ENCODE measurements at places on chromosomes 3 and 15. TPM values are rescaled to one million over a fixed set of nuclear protein-coding genes. Genes with fewer than 3 reads are reported as not detected.

DNA sequence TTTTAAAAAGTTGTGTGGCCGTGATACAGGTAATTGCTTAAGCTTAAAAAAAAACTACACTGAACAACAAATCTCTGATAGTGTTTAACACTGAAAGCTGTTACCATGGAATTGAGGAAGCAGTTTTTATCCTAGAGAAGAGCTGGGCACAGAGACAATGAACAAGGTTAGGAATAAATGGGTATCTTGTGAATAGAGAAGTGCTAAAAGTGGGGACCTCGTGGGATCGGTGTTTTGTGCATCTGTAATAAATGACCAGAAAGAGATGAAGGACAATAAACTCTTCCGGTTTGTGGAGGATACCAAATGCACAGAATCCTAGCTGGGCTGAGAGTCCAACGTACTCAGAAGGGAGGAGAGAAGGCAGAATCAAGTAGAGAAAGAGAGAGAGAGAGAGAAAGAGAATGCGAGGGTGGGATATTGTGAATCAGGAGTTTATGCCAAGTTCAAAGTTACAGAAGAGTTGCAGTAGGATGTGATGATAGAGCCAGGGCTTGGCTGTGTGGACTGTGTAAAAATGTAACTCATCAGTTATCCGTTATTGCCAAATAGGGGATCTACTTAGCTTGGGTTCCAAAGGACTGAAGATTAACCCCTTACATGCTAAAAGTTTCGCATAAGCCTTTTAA lies 148.9 kb downstream of the IL20RB start:
- DNase-seq, result no peak

GRCh38 chr3:15694628-15695027 lies 93.1 kb downstream of the BTD start:
- no peak for DNase-seq

NR1I2 gene
- total RNA-seq, result 0.35 TPM

ILDR1 gene
- total RNA-seq, result 0.16 TPM

SPINK8 gene
- total RNA-seq, result not detected

SMCO1 gene
- not detected for total RNA-seq
